Amygdala (tissue), 56 donors: ENCODE measurements at places on chromosomes 16 and 17.

GRCh38 chr17:40134184-40134583 lies 6.2 kb upstream of the CASC3 start:
- no peak for DNase-seq

DNA sequence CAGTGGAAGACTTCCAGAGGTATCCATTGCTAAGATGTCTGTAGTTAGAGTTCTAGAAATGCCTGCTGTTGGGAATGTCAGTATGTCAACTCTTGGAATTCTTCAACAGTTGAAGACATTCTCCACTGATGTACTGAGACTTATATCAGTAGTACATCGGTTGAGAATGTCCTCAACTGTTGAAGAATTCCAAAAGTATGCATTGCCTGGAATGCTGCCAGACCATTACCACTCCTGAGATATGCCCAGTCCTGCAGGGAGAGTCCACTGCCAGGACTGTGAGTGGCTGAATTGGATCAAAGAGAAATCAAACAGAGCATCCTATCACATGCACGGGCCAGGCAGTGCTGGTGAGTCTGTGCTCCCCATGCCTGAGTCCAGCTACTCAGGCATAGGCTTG lies 42.0 kb downstream of the IL21R start:
- DNase-seq: no peak

DNA sequence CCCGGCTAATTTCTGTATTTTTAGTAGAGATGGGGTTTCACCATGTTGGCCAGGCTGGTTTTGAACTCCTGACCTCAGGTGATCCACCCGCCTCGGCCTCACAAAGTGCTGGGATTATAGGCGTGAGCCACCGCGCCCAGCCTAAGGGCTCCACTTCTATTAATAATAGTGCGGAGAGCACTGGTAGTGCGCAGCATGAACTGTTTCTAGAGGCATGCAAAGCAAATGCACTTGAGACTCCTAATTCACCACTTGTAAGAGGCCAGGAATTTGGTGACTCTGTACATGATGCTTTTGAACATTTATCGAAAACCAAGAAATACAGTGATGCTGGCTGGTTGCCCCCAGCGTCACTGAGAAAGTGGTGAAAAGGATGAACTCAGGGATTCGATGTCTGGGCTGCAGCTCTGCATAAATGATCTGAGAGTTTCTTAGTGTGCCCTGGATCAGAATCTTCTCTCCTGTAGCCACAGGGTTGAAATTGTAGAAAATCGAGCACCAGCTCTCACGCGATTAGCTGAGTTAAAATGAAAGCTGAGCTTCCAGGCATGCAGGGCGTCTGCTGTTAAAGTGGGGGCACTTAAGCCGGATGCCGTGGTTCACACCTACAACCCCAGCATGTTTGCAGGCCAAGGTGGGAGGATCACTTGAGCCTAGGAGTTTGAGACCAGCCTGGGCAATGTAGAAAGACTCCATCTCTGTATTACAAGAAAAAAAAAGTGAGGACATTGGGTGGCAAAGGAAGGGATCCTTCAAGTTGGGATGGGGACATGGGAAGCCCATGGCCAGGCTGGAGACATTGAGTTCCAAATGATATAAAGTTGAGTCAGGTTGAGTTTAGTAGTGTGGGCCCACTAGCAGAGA lies 4.8 kb downstream of the RNF213 start:
- no peak for DNase-seq

DNA sequence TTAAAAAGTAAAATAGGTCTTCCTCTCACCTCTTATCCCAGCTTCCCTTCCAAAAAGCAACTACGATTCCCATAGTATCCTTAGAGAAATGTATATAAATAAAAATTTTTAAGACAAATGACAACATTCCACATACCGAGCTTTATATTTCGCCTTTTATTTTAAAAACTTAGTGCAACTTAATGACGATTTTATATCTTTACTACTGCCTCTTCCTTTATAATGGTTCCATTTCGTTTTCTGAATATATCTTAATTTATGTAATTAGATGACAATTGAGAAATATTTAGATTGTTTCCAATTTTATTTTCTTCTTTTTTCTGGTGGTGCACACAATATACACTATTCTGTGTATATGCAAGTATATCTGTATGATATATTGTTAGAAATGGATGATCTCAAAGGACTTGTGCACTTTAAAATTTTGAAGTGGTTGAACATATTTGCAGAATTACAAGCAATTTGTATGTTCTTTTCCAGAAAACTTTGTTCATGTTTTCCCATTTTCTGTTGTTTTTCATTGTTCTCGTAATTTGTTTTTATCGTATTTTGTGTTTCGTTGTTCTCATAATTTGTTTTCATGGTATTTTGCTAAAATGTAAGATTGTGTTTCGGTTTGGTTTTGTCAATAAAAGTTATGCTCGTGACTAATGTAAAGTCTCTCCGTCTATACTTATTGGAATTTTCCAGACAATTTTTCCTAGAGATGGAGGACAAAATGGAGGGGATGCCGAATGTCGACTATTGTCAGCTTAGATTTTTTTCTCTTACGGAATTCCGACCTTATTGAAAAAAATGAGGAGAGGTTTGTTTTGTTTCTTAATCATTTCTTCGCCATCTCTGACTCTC lies 20.4 kb upstream of the HOXB13 start:
- no peak for DNase-seq

DNA sequence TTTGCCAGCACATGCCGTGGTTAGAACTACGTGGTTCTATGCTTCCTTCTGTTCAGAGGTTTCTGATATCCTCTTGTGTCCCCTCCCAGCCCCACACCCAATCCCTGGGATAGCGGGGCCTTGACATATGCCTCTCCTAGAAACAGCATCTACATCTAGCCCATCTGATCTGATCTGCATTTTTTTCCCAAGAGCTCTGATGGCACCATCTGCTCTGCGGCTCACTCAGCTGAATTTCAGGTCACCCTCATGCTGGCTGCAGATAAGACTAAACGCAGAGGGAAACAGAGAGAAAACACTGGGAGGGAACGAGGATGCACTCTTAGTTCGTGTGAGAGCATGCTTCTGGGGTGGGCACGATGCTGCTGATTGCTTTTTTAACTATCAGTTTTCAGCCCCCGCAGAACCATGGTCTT lies 10.7 kb downstream of the WIPI1 start:
- DNase-seq: no peak

GRCh38 chr17:14428648-14429029 lies 127.8 kb downstream of the HS3ST3B1 start:
- no peak for DNase-seq

DNA sequence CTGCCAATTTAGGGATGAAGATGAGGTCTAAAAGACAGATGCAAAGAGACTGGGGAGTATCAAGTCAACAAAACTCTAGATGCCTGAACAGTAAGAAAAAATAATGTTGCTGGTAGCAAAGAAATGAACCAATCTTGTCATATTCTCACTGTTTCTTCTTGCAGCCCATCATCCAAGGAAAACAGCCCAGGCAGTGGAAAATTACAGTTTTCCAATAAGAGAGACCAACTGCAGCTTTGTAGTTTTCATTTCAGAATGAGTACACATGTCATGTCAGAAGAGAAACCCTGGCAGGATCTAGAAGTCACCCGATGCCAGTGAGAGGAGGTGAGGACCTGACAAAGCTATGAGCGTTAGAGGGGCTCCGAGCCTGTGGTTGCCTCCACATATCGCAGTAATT lies 500.4 kb upstream of the PSMD7 start:
- no peak for DNase-seq

GRCh38 chr17:17403899-17404576 lies 72.8 kb upstream of the MED9 start:
- peak; percentile 27 for DNase-seq

- no peak for DNase-seq
Observed at GRCh38 chr17:14469971-14470370, 169.1 kb downstream of the HS3ST3B1 start.

- no peak for DNase-seq
Observed at GRCh38 chr17:66383333-66383732, 80.9 kb downstream of the PRKCA start.

GRCh38 chr16:86926181-86927094 lies 348.1 kb downstream of the FOXL1 start:
- no peak for DNase-seq

GRCh38 chr17:13024016-13024415 lies 6.2 kb upstream of the ELAC2 start:
- no peak for DNase-seq

- DNase-seq: no peak
Observed at GRCh38 chr17:78935419-78936323, 10.5 kb upstream of the TIMP2 start.

- no peak for DNase-seq
Observed at GRCh38 chr17:42159796-42160530, 5.2 kb upstream of the RAB5C start.

DNA sequence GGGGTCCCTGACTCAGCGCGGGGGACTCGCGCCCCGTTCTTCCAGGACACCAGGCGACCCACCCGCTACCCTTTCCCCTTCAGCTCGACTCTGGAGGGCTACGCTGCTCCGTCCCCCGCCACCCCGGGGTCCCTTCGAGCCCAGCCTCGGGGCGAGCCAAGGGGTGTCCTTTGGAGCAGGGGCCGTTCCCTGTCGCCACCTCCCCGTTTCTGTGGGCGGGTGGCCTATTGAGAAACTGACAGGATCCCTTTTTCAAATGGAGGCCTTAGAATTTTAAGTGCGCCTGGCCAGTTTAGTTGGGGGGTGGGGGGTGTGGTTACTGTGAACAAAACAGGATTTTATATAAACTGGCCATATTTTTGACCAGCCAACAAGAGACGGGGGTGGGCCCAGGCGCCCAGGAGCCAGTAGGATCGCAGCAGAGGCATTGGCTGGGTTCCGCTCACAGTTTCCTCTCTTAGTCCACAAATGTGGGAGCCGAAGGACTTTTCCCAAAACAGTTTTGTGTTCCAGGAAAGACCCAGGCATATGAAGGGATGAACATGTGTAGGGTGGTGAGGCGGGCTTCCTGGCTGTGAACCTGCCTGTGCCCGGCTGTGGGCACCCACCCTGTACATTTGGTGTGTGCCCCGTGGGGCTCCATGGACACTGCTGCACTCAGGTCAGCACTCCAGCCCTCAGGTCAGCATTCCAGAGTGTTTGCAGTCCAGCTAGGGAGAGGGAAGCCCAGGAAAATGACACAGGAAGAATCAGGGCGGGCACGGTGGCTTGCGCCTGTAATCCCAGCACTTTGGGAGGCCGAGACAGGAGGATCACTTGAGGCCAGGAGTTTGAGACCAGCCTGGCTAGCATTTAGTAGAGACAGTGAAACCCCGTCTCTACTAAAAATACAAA lies 722 bp upstream of the TIMP2 start:
- DNase-seq: peak; percentile 72

- no peak for DNase-seq
Observed at GRCh38 chr17:64196601-64197000, 66.5 kb downstream of the TEX2 start.

- no peak for DNase-seq
Observed at GRCh38 chr17:57370037-57370581, 113.8 kb downstream of the MSI2 start.

DNA sequence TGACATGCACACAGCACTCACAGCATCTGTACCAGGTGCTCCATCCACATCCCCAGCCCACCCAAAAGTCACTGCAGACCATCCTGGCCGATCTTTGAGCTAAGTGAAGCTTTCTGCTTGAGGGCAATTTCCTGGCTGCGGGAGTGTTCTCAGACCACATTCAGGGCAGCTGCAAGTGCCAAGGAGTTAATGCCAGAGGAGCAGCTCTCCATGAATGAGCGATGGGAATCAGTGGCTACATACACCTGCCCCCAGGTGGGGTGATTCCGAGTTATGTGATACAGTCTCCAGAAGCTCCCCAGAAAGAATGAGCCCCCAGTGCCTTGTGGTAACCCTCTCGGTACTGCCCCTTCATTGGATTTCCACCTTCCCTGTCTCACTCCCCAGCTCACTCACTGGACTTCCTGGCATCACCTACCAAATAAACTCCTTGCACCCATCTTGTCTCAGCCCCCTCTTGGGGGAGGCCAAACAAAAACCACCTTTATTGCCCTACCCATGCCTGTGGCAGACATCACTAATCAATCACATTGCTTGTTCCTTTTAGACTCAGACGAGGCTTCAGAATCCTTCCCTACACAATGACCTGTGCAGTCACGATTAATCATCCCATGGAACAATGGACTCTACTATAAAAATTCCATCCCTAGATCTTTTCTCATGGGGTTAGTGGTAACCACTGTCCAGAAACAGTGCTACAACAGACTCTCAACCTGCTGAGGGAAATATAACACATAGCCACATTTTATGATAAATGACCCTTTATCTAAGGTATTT lies 121.1 kb downstream of the IRX5 start:
- no peak for DNase-seq

DNA sequence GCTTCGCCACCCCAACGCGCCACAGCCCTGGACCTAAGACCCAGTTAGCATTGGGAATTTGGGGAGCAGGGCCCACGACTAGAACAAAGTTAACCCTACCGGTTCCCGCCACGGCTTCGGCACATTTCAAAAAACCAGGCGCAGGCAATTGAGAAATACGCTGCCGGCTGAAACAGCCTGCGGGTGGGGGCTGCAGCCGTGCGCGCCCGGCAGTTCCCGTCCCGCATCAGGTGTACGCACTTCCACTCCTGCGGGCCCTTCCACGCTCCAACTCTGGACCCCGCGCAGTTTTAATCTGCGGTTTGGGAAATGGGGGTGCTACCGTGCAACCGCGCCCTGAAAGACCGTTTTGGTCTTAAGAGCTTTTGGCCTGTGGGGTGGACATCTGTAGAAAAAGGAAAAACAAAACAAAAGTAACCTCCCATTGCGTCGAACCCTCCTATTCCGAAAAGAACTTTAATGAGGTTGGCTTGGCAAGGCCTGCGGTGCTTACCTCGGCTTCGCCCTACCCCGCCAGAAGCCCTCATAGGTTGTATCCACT lies 7.1 kb downstream of the IRX5 start:
- no peak for DNase-seq

- DNase-seq: no peak
Observed at GRCh38 chr16:23383881-23384280, 69.1 kb downstream of the COG7 start.

GRCh38 chr17:17367931-17368330 lies 64.8 kb downstream of the NT5M start:
- no peak for DNase-seq

DNA sequence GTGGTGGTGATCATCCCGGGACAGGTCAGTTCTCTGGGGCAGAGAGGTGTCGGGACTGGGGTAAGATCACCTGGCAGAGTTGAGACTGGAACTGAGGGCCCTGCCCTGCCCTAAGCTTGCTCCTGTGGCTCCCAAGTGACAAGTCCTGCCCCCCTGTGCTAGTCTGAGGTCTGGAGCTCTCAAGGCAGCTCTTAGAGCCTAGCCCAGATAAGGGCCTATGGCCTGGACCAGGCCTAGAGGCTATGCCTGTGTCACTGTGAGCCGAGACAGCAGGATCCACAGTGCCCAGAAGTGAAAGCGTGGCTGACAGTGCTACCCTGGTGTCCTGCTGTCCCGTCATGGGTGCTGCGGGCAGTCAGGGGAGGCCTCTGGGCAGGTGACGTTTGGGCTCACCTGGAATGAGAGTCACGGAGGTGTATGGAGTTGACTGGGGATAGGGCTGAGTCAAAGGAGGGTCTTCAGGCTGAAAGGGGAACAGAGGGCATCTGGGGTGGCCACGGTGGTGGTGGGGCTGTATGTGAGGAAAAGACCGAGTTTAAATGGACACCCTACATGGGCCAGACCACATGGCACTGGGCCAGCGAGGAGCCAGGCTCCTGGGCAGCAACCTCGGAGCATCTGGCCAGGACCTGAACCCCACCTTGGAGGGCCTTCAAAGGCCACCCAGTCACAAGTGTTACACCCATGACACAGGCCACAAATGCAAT lies 5.5 kb downstream of the NATD1 start:
- DNase-seq: no peak
